ENCODE measurements at places on chromosomes 5 and 9.
A peak's percentile ranks its signal among the peaks of the same experiment; 100 is the strongest.

DNA sequence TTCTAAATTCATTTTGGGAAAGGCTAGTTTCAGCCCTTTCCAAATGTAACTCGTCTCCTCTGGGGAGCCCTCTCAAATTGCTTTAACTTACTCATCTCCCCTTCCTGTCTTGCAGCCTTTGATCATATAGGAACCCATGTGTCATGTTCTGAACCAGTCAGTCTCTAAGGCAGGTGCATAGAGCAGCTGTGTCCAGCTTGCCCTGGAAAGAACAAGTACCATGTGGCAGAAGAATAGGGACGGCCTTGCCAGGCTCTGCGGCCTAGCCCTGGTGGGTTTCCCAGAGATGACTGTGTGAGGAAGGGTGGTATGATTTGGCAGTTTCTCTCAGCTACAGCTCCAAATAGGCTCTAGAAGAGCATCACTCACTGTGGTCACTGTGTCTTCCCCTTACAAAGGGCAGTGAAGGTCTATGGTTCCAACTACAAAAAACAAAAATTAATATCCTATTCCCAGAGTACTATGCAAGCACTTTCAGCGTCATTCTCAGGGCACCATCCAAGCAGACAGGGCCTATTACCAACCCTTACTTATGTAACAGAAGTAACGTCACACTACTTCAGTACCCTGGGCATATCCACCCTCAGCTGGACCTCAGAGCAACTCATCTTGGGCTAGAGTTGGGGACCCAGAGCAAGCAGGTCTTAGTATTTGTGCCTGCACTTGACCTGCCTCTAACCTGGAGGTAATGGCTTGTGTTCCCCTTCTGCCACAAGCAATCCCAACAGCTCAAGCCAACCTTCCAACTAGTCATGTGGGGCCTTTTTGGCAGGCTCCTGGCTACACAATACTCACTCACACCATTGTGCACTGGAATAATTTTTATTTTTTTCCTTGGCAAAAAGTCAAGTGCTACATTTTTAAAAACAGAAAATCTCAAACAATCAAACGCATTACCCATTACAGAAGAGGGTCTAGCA, 37.2 kb upstream of the UBAP2 start:
- no peak for DNase-seq

DNA sequence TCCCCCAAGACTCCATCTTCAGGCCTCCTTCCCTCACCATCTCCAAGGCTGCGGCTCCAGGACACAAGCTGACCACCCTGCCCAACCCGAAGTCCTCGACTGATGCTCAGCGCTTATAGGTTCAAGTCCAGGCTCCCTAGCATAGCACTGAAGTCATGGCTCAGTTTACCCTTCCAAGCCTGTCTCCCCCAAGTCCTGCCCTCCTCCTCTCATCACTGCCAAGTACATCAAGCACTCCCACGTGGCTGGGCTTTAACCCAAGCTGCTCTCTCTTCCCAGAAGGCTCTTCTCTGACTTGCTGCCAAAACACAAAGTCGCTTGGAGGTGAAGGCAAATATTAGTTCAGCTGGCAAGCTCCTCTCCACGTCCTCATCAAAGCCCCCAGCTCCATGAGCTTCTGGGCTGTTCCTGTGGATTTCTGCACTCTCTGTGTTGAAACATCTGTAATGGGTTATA, 22.1 kb upstream of the MARCHF6 start:
- peak; percentile 71 for DNase-seq

DNA sequence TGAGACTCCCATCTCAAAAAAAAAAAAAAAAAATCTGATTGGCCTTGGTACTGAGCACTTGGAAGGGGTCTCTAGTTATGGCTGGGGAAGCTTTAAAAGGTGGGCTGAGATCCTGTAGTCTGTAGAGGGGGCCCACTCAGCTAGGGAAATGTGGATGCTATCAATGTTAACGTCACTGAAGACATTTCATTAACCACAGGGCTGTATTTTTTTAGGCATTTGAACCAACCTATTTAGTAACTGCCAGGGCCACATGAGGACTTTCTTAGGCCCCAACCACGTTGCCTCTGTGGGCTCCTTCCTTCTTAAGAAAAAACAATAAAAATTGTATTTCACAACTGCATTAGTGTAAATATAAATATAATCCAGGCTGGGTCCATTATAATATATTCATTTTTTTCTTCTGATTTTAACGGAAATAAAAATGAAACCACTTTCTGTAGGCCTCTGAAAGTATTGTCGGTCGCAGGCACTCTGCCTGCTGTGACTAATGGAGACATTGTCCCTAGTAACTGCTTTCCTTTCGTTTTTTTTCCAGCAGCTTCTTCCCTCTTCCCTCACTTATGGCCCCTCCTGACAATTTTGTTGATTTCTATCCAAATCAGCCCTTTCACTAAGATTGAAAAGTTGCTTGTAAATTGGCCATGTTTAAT, 71.6 kb downstream of the GCNT1 start:
- no peak for DNase-seq

DNA sequence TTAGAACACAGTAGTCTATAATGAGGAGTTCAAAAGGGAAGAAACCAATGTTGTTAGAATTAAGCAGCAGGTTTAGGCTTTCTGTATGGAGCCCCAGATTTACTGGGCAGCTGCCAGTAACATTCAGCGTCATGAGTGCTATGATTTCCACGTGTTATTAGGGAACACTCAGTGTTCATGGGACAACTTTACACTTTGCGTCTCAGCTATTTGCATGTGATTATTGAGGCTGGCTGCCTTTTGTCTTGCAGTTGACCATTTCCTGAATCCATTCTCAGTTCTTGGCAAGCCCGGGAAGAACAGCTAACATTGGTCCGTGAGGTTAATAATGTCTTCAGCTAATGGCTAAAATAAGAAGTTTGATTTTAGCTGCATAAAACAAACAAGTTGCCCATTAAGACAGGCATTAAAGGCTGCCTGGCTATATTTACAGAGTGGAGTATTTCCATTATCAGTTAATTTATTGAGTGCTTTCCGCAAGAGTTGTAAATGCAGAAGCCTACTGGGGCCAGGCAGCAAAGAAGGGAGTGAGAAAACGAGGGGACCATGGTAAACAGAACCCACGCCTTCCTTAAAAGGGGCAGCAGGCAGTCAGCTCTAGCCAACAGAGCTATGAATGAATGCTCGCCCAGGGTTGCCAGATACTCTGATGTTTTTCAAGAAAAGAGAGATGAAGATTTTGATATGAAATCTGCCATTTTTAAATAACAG, 120.9 kb downstream of the PIP5K1B start:
- peak; percentile 54 for DNase-seq

DNA sequence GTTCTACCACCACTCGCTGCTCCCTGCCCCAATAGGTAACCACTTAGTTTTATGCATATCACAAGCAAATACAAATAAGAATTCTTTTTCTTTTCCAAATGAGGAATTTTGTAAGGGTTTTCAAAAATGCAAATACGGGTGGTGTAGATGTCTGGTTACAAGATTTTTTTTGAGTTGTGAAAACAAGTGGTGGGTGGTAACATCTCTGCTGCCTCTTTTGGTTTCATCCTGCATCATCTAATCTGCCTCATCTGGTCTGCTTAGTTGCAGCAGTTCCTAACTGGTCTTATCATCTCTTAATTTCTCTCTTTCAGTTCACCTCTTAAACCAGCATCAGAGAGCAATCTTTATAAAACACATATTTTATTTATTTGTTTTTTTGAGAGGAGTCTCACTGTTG, 5.3 kb downstream of the NFX1 start:
- DNase-seq, result no peak

DNA sequence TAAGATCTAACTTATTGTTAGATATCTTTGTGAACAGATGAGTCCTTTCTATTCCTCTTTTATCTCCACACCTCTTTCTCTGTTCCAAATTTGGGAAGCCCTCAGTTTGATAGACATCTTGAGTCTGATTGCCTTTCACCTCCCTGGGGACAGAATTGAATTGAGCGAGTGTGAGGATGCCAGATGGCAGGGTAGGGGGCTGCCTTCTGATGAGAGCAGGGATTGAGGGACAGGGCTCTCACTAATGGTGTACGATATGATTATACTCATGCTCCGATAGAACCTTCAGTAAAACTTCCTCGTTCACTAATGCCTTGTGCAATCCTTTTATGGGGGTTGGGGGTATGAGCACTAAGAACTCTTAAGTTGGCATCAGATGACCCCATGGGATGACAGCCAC, 172.1 kb upstream of the DAP start:
- DNase-seq, result no peak

GRCh38 chr5:177987326-177987725, 8.7 kb downstream of the PROP1 start:
- DNase-seq, result no peak

GRCh38 chr9:13459071-13459470, 179.6 kb upstream of the MPDZ start:
- no peak for DNase-seq

- DNase-seq, result no peak
Observed at GRCh38 chr5:54362992-54363625, 52.7 kb upstream of the ARL15 start.

DNA sequence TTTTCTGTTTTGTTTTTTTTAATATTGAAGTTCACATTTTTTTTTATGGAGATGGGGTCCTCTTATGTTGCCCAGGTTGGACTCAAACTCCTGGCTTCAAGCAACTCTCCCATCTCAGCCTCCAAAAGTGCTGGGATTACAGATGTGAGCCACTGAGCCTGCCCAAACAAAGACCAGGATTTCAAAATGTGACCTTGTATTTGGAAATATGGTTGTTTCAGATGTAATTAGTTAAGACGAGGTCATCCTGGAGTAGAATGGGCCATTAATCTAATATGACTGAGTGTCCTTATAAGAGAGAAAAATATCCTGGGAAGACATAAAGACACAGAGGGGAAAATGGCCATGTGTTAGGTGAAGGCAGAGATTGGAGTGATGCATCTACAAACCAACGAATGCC, 340.5 kb downstream of the RAB3C start:
- no peak for DNase-seq

- DNase-seq, result no peak
Observed at GRCh38 chr5:79168031-79168430, 56.4 kb downstream of the BHMT start.

GRCh38 chr5:28766565-28767158, 1728.3 kb upstream of the CDH9 start:
- DNase-seq, result peak; percentile 42

DNA sequence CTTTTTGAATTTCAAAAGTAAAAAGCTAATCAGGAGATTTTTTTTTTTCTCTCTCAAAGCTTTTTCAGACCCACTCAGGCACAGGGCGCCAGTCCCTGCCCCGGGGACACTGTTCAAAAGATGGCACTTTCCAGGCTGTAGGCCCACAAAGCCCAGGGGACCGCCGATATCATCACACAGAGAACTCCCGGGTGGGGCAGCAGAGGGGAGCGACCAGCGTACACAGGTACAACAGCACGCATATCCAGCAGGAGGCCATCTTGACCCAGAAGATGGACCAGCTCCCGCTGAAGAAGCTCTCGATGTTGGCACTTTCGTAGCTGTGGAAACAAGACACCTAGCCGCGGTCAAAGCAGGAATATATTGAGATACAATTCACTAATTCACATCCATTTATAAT, 108.3 kb downstream of the THBS4 start:
- no peak for DNase-seq

- DNase-seq, result no peak
Observed at GRCh38 chr9:94160594-94161501, 76.6 kb downstream of the PTPDC1 start.

GRCh38 chr9:113186137-113186755, 34.8 kb downstream of the FKBP15 start:
- DNase-seq, result no peak

- DNase-seq, result no peak
Observed at GRCh38 chr9:70933321-70933720, 188.1 kb downstream of the TRPM3 start.

DNA sequence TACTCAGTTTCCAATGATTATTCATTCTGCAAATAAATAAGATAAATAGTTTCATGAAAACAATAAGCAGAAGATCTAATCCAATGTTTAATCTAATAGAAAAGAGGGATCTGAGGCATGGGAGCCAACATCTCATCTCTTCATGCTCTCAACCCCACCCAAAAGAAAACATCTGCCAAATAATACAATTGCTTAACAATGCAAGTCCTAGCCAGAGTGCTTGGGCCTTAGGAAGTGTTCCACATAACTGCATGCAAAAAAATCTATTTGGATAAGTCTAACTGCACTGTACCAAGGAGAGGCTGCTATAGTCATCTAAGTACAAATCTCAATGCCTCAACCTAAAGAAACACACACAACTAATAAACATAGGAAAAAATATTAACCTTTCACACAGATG, 606.0 kb downstream of the CDH9 start:
- no peak for DNase-seq

- DNase-seq, result no peak
Observed at GRCh38 chr9:70362952-70363351, 51.5 kb downstream of the KLF9 start.

DNA sequence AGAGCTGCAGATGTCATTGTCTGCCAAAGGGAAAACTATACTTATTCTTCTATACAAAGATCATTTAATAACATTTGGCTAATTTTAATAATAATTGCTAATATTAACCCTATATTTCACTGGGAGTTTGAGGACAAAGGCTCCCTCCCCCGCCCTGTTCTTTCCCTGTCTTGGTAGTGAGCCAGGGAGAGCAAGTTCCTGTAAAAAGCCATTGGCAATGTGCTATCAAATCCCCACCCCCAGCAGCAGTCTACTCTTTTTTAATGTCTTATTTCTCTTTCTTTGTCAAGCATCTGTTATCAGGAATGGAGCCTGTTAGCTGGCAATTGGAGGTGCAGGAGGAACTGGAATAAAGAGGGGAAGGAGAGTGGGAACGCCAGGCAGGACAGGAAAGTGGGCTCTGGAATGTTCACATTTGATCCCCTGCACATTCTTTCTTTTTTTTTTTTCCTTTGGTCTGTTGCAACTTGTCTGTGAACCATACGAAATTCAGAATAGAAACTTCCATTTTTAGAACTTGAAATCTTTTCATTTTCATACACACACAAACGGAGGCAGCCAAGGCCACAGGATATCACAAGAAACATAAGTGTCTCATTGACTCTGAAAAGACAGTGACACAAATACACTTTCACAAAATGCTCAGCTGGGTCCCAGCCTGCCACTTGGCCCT, 664.8 kb upstream of the ZNF608 start:
- DNase-seq, result no peak

- no peak for DNase-seq
Observed at GRCh38 chr5:27437594-27438200, 399.3 kb upstream of the CDH9 start.

DNA sequence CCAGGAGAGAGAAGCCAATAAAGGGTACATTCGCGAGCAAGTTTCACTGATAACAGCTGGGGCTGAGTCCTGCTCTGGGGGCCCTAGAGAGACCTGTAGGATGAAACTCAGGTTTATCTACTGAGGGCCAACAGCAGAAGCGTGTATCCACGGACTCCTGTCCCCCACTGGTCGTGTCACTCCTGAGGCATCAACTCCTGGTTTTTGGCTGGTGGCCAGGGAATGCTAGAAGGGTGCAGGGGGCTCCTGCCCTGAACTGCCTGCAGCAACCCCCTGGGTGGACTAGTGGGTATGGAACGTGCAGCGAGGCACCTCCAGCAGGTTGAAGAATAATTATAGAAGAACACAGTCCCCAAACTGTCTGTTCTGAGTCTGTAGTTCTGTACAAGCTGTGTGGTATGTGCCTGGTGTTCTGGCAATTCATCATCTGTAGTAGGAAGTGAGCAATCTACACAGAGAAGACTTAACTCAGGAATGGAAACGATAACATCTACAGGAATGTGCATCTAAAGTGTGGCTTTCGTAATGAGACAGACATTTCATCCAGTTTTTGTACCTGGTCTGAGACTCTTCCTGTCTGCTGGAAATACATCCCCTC, 64.5 kb upstream of the GNA14 start:
- DNase-seq, result no peak

- no peak for DNase-seq
Observed at GRCh38 chr5:437281-437771, 5.7 kb upstream of the EXOC3 start.

- DNase-seq, result no peak
Observed at GRCh38 chr5:108749128-108749861, 1.6 kb downstream of the FER start.

GRCh38 chr9:129455151-129455995, 165.5 kb downstream of the C9orf50 start:
- DNase-seq, result no peak
